Activated T-cell treated with anti-CD3 and anti-CD28 coated beads, Interleukin-2, amount 50 U/mL, for 48 hours (primary cell): ENCODE measurements at places on chromosomes 3 and 15.
A peak's percentile ranks its signal among the peaks of the same experiment; 100 is the strongest.

DNA sequence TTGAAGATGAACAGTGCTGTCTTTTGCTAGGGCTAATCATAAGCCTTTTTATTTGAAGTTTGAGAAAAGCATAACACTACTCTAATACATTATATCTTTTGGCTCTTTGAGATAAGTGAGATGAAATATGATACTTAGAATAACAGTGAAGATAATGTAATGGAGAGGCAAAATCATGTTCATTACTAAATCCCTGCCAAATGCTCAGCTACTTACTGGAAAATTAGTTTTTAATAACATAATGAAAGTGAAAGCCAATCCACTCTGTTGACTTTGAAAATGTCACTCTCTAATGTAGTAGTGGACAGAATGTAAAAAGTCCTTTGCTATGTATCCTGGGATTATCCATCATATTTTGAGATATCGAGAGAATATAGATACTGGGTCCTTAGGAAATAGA lies 35.9 kb upstream of the MYH15 start:
- DNase-seq, result no peak

- DNase-seq, result no peak
Measured at GRCh38 chr3:3633761-3634160, 165.5 kb upstream of the LRRN1 start.

DNA sequence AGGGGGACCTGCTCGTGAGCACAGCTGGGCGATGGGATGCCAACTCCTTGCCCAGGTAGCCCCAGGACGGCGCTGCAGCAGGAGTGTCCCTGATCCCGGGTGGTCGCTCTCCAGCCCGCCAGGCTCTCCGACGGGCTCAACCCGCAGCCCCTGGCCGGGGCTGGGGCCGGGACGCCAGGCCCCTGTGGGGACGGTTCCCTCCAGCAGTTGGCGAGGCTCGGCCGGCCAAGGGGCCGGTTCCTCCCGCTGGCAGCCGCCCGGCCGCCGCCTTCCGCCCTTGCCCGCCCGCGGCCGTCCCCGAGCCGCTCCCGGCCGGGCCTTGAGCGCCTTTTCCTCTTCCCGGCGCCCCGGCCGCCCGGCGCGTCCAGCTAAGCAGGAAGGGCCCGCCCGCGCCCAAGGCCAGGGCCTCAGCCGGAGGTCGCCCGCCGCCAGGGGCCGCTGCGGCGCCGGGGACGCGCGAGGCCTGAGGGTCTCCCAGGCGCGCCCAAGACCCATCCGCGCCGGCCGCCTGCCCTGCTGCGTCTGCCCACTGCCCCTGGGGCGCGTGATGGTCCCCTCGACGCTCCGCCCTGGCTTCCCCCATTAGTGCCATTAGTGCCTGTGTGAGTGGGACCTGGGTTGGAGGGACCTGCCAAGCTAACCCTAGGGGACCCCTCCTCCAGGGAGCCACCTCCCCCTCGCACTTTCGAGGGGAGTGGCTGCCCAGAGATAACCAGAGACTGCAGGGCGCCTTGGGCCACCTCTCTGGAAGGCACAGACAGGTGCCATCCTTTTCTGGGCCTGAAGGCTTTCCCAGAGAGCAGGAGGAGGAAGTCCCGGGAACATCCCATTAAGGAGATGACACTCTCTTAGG lies 106.4 kb downstream of the FBLN2 start:
- DNase-seq, result peak; percentile 50

- DNase-seq, result no peak
Measured at GRCh38 chr3:1726741-1727140, 371.9 kb upstream of the CNTN4 start.

GRCh38 chr3:4850928-4851265 lies 128.3 kb upstream of the BHLHE40 start:
- DNase-seq, result no peak

DNA sequence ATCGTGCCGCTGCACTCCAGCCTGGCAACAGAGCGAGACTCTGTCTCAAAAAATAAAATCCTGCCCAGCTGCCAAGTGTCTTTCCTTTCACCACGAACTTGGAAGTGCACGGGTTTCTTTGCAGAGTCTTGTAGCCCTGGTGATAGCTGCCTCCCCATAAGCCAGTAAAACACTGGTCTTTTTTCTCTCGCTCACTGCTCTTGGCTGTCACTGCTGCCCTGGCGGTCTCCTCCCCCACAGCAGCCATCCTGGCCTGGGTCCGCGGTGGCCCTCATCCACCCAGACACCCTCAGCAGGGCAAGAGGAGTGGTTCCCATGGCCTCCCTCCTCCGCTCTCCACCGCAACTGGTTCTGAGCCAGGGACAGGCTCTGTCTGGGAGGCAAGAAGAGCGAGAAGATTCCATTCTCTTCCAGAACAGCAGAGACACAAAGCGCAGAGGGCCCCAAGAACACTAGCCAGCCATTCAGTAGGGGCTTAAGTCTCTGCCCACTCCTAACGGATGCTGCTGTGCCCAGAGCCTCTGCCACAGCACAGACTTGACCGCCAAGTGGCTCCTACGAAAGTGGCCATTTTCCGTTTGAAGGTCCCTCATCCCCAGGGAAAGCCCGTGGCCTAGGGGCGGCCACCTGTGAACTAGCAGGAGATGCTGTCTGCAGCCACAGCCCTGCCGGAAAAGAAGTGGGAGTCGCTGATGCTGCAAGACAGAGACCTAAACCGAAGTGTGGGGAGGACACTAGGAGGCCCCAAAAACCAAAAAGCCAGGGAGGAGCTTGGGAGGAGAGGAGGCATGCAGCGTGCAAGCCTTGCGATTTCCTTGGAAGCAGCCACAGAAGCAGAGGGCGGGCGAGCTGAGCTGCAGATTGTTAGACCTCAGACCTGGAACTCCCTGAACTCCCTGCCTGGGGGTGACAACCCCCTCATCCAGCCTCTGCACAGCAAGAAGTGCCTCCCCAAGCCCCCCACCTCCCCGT lies 44.1 kb downstream of the KLHL25 start:
- no peak for DNase-seq

DNA sequence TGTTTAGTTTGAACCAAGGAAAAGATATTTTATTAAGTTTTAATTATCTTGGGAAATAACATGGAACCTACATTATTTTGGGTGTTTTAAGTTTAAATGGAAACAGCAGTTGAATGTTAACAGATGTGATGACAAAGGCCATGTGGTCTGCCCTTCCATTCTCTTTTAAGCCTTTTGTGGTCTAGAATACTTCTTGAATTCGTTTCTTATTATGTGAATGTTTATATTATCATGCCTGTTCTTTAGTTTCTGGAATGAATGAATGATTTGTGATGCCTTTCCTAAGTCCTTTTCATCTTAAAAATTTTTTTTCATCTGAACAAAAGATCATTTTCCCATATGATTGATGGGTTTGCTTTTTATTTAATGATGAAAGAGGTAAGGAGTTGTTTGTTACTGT lies 44.6 kb downstream of the SNRK start:
- no peak for DNase-seq

DNA sequence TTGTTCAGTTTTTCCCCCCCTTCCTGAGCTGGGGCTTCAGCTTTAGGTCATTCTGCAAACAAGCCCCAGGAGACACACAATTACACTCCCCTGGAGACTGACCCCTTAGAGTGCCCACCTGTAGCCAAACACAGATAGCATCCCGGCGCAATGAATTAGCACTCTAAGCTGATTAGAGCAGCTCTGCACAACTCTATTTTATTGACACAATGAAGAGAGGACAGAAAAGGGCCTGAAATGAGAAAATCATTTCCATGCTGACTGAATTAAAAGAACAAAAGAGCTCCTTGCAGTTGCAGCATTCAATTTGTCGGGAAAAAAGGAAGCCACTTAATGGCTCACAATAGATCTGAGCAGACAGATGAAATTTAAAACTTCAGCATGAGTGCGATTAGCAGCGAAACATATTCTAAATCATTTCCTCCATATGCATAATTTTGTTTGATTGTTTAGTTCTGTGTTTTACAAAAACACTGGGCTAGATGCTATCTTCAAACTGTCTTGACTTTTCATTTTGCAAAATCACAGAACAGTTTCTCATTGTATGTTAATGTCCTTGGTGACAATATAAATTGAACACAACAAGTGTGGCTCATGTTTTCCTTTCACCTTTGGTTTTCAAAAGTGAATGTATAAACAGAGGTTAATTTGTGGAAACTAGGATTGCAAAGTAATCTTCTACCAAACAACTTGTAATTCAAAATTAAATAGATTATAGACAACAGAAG lies 308.6 kb downstream of the MECOM start:
- no peak for DNase-seq
